Right atrium auricular region (tissue), 2 donors: ENCODE measurements at places on chromosomes 4 and X. TPM values are rescaled to one million over a fixed set of nuclear protein-coding genes. Genes with fewer than 3 reads are reported as not detected.
A peak's percentile ranks its signal among the peaks of the same experiment; 100 is the strongest.

The TCEAL6 gene
- total RNA-seq, result not detected

The ATP10D gene
- 6.9 TPM for total RNA-seq

The CPLX1 gene
- total RNA-seq, result 0.98 TPM

DNA sequence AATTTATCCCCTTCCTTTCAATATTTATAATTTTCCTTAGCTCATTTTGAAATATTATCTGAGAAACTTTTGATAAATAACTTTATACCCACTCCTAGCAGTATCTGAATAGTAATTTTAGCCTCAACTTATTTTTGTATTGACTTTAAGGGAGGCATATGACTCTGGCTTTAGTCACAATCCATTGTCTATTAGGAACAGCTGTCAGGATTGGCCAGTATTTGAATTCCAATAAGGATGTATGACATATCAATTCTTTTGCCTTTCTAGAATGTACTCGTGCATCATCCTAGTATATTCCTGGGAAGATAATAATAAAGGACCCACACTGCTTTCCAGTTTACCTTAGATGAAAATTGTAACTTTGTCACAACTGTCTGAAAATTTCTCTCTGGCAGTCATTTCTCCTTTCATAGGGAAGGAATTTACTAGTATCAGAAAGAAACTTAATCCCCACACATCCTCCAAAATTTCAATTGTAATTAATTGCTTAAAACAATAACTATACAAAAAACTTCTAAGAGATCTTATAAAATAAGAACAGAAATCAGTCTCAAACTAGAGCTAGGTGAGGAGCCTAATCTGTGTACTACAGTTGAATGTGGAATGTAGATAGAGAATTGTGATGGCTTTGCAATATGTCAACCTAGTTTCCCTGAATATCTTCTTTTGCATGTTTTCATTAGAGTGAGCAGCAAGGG is 121.0 kb upstream of the EPHA5 start:
- no peak for DNase-seq

- no peak for DNase-seq
These were observed 65.3 kb upstream of the NDUFC1 start for GRCh38 chr4:139367421-139368090.

DNA sequence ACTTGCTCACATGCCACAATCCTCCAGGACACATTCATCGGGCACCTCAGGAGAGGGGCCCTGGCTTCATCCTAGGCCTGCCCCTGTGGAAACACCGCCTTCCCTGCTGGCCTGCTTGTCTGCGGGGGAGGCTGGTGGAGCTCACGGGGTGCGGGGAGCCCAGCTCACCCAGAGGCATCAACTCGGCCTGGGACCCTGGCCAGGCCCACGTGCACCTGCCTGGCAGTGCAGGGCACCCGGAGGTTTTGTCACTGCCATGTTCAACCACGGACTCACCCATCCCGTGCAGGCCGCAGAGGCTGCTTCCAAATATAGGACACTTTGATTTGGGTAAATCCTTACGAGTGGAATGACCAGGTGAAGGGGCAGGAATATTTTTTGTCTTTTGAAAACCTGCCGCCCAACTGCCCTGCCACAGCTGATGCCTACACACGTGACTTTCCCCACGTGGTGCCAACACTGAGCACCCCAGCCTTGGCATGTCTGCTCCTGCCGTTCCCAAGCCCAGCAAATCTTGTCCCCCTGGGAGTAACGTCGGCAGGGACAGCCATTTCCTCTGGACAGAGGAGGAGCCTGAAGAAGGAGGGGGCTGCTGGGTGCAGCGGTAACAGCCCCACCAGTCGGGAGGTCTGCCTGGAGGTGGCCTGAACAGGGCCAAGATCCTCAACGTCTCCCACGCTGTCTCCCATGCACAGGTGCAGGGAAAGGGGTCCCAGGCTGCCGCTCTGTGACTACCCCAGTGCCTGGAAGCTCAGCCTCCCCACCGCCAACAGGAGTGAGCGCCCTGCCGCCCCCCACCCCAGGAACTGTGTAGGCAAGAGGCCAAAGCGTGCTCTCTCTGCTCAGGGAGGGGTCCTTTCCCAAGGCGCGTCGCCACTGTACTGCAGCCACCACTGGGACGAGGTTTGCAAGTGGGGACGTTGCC is 8.5 kb downstream of the MXD4 start:
- DNase-seq, result peak; percentile 52

GRCh38 chr4:56406151-56406550 is 18.9 kb upstream of the AASDH start:
- no peak for DNase-seq
